ENCODE measurements at places on chromosomes 13 and 19.

DNA sequence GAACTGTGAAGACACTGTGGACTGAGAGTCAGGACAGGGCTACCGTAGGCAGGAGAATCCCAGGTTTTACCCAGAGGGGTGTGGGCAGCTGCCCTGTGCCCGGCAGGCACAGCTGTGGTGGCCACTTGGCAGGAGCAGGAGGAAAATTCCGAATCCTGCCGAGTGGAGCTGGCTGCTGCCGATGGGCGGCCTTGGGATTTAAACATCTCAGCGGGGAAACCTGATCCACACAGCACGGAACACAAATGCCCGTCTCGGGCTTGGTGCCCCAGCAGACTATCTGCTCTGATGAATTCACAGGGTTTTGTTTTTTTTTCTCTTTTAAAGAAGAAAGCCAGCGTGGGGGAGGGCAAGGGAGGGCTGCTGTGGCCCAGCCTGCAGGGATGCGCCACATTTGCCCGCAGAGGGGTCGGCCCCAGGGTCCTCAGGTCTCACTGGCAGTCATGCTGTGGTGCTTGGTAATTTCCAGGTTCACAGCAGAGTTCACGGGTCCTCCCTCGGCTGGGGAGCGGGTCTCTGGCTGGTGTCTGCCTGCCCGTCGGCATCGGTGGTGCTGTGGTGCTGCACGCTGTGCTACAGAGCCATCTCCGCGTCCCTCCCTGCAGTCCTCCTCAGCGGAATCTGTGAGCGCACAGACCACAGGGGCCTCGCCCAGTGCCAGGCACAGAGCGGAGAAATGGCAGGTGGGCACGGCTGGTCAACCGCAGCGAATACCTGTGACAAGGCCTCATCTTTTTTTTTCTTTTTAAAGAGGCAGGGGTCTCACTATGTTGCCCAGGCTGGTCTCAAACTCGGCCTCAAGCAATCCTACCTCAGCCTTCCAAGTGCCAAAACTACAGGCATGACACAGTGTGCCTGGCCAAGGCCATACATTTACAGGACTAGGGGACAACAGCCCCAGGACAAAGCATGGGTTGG is 28.1 kb downstream of the MPND start:
- no peak overlapping the region for H3K4me3 ChIP-seq
- no peak for DNase-seq
- H3K4me1 ChIP-seq: peaks cover 96% of the 10 kb centered on the region
- no peaks in the 10 kb centered on the region for H3K27me3 ChIP-seq
- peaks cover 6% of the 10 kb centered on the region for H3K36me3 ChIP-seq
- H3K27ac ChIP-seq: peak overlapping the region; percentile 94

DNA sequence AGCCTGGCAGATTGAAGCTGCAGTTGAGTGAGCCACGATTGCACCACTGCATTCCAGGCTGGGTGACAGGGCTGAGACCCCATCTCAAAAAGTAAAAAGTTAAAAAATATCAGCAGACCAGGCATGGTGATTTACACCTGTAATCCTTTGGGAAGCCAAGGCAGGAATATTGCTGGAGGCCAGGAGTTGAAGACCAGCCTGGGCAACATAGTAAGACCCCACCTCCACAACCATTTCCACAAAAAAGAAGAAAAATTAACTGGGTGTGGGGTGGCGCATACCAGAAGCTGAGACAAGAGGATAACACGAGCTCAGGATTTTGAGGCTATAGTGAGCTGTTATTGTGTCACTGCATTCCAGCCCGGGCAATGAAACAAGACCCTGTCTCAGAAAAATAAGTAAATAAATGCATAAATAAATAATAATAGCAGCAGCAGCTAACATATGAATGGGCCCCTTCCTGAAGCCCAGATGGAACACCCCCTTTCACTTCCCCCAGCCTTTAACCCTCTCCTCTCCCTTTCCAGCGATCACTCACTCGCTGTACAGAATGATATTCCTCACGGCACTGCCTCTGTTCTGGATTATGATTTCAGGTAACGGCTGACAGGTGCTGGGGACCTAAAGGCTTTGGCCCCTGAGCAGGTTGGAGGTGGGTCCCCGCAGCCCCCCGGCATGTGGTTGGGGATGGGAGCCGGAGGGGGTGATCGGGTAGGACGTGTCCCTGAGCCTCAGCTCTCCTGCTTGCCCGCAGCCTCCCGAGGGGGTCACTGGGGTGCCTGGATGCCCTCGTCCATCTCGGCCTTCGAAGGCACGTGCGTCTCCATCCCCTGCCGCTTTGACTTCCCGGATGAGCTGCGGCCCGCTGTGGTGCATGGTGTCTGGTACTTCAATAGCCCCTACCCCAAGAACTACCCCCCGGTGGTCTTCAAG is 3.2 kb downstream of the MAG start:
- H3K4me1 ChIP-seq: no peaks in the 10 kb centered on the region
- peaks cover 84% of the 10 kb centered on the region for H3K27me3 ChIP-seq
- no peaks in the 10 kb centered on the region for H3K36me3 ChIP-seq
- H3K27ac ChIP-seq: no peak overlapping the region
- H3K4me3 ChIP-seq: no peak overlapping the region

GRCh38 chr13:100962585-100962984 is 288.0 kb upstream of the TMTC4 start:
- H3K4me3 ChIP-seq: no peak overlapping the region
- H3K36me3 ChIP-seq: no peaks in the 10 kb centered on the region
- no peaks in the 10 kb centered on the region for H3K4me1 ChIP-seq
- DNase-seq: no peak

DNA sequence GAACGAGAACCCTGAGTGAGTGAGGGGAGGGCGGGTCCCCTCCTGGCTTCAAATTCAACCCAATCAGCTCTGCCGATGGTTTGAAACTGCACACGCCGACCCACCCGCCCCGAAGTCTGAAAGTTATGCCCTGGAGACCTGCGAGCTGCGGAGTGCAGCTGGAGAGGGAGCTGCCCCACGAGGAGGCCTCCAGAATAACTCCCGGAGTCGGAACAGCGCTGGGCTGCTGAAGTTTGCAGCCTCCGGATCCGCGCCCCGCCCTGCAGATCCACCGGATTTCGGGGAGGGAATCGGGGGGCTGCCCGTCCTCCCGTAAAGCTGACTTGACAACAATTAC is 7.0 kb downstream of the POU4F1 start:
- H3K27me3 ChIP-seq: peaks cover 100% of the 10 kb centered on the region
- H3K4me3 ChIP-seq: peak overlapping the region; percentile 54
- peaks cover 23% of the 10 kb centered on the region for H3K4me1 ChIP-seq
- H3K27ac ChIP-seq: no peak overlapping the region
- no peak for DNase-seq

DNA sequence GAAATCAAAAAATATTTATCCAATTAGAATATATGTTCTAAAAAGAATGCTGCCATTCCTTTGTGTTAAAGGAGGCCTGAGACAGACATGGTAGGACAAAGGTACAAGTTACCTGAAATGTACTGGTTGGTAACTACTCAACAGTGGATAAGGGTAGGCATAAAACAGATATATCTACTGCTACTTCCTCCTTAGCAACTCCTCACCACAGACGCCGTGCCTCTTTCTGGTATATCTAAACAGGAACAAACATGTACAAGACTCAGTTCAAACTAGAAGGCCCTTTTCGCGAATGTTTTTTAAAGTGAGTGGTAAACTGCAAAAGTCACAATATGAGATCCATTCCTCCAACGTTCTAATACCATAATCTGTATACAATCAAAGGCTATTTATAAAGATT is 86.9 kb downstream of the TBC1D4 start:
- H3K4me3 ChIP-seq: no peak overlapping the region
- H3K4me1 ChIP-seq: peaks cover 70% of the 10 kb centered on the region
- no peaks in the 10 kb centered on the region for H3K27me3 ChIP-seq
- no peak for DNase-seq

GRCh38 chr13:53136554-53137215 is 108.1 kb downstream of the OLFM4 start:
- no peaks in the 10 kb centered on the region for H3K36me3 ChIP-seq
- H3K4me3 ChIP-seq: no peak overlapping the region

DNA sequence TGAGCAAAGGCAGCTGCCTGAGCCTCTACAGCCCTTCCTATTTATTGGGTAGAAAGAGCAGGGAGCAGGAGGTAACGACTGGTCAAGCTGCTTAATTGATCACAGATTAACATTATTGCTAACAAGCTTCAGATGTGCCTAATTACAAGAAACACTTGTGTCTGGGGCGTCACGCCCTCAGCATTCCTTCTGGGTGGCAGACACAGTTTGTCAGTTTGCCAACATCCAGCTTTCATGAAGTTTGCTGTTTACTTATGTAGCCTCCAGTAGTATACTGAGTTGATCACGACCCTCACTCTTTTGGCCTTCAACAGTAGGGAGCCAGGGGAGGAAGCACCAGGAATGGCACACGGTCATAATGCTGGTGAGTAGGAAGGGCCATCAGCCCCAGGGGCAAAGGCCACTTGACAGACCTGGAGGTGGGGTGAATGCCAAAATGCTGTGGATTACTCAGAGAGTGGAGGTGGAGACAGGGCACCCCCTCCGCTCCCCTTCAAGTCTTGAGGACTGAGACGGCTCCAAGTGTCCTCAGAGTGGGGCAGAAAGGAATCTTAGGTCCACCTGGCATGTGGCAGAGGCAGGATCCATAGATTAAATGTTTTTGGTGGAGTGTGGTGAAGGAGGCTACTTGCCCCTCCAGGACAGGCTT is 34.9 kb upstream of the PSPC1 start:
- no peak overlapping the region for H3K4me3 ChIP-seq
- DNase-seq: no peak
- no peaks in the 10 kb centered on the region for H3K27me3 ChIP-seq
- no peak overlapping the region for H3K27ac ChIP-seq

DNA sequence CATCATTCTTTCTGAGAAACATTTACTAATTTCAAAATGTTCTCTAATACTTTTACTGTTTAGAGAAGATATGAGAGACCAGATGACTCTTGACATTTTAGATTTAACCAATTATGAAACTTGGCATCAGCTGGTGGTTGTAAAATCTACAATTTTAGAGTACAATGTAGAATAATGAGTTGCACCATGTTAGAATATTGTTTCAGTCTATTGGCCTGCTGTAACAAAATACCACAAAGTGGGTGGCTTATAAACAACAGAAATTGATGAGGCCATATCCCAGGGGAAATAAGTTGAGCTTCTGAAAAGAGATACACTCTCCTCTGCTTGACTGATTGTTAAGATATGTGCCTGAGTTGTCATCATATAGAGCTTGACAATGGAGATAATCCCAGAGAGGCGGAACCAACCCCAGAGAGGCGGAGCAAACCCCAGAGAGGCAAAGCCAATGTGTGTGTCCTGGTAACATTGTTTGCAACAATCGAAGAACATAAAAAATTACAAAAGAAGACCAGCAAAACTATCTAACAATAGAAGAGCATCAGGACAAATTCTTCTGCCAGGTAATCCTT is 373.0 kb upstream of the SLITRK1 start:
- H3K27ac ChIP-seq: no peak overlapping the region
- H3K4me3 ChIP-seq: no peak overlapping the region
- DNase-seq: no peak
- H3K4me1 ChIP-seq: no peaks in the 10 kb centered on the region
- no peaks in the 10 kb centered on the region for H3K27me3 ChIP-seq
- no peaks in the 10 kb centered on the region for H3K36me3 ChIP-seq

DNA sequence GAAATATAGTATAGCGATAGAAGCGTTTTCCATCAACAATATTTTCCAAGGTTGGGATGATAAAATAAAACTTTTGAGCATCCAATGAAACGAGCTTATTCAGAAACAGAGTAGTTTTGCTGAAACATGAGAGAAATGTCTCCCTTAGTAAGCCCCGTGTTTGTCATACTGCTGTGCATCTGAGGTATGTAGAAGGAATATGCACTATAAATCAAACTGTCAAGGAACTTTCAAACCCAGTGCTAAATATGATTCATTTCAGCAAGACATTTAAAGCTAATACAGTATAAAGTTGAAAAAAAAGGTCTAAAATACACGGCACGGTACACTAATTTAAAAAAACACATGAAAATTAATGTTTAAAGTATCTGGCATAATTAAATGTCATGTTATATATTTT is 546.2 kb downstream of the SLITRK5 start:
- DNase-seq: no peak
- H3K27me3 ChIP-seq: no peaks in the 10 kb centered on the region
- H3K4me3 ChIP-seq: no peak overlapping the region
- no peaks in the 10 kb centered on the region for H3K36me3 ChIP-seq
- H3K4me1 ChIP-seq: no peaks in the 10 kb centered on the region

DNA sequence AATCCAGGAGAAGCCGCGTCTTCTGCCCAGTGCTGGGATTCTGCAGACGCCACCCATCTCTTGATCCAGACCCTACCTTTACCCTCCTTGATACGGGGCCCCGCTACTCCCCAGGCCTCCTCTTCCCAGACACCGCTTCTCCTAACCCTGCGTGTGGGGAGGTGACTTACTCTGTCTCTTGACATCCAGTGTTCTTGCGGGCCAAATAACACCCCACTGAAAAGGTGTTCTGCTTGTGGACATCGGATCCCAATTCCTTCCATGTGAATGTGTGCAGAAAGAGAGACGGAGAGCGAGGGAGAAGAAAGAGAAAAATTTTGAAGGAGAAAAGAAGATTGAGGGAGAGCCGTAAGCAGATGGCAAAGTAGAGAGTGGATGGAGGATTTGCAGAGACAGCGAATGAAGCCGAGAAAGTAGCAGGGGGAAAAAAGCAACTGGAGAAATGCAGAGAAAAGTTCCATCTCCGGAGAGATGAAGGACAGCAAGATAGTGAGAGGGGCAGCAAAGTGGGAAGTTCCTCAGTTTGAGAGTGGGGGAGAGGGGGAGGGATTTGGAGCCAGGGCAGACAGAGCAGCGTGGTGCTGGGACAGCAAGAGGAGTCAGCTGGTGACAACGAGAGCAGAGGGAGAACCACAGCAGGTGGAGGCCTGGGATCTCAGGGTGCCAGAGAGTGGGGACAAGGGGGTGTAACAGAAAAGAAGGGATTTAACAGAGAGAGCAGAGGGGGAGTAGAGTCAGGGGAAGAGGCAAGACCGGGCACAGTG is 814 bp downstream of the ZNF480 start:
- no peak for DNase-seq
- H3K4me1 ChIP-seq: peaks cover 22% of the 10 kb centered on the region
- H3K27me3 ChIP-seq: no peaks in the 10 kb centered on the region
- peak overlapping the region; percentile 95 for H3K4me3 ChIP-seq
- H3K27ac ChIP-seq: peak overlapping the region; percentile 97
- H3K36me3 ChIP-seq: peaks cover 45% of the 10 kb centered on the region

- no peak for DNase-seq
- no peak overlapping the region for H3K27ac ChIP-seq
- H3K4me1 ChIP-seq: peaks cover 7% of the 10 kb centered on the region
- peaks cover 28% of the 10 kb centered on the region for H3K36me3 ChIP-seq
- H3K27me3 ChIP-seq: no peaks in the 10 kb centered on the region
- H3K4me3 ChIP-seq: no peak overlapping the region
These were observed 13.1 kb upstream of the MZF1 start for GRCh38 chr19:58586133-58586765.

GRCh38 chr19:15859187-15859586 is 38.7 kb downstream of the CYP4F2 start:
- DNase-seq: no peak
- H3K4me1 ChIP-seq: no peaks in the 10 kb centered on the region
- H3K27ac ChIP-seq: no peak overlapping the region
- H3K27me3 ChIP-seq: peaks cover 74% of the 10 kb centered on the region
- H3K4me3 ChIP-seq: no peak overlapping the region

DNA sequence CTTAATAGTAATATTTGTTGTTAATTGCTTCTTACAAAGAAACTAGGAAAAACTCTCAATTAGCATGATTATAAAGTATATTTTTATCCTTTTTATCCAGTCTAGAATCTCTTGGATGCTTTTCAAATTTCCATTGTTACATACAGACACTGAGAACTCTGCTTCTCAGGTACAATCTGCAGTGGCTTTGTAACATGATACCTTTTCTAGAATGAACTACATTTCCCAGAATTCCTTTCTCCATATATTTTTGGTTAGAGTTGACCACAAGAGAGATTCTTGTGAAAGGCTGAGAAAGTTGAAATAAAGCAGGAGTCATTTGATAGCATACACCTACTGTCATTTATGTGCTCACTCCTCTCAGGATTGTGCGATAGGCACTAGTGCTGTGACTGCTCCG is 148.6 kb downstream of the SLITRK6 start:
- no peaks in the 10 kb centered on the region for H3K4me1 ChIP-seq
- DNase-seq: no peak
- H3K27ac ChIP-seq: no peak overlapping the region
- no peaks in the 10 kb centered on the region for H3K27me3 ChIP-seq

Measured in left ventricle myocardium inferior (tissue), 1 donor.